NCI-H460 (cell line): ENCODE measurements at places on chromosomes 3 and 15. TPM values are rescaled to one million over a fixed set of nuclear protein-coding genes. Genes with fewer than 3 reads are reported as not detected.

FMN1 gene
- 0.89 and 1.4 TPM in 2 replicates for total RNA-seq

DNA sequence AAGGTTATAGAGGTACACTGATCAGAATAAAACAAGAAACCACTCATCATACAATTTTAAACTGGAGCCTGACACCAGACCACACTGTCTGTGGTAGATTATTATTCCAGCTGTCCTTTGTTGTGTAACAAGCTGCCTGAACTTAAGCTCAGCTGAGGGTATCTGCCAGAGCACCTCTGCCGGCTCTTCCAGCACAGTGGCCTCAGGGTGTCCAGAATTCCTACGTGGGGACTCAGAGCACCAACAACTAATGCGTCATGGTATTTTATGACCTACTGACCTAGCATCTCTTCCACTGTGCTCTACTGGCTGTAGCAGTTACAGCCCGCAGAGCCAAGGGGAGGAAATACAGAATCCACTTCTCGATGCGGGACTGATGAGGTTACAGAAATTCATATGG is 15.6 kb upstream of the RAF1 start:
- DNase-seq: no peak

WDR93 gene
- total RNA-seq: 0.17 and 0.30 TPM in 2 replicates

DNA sequence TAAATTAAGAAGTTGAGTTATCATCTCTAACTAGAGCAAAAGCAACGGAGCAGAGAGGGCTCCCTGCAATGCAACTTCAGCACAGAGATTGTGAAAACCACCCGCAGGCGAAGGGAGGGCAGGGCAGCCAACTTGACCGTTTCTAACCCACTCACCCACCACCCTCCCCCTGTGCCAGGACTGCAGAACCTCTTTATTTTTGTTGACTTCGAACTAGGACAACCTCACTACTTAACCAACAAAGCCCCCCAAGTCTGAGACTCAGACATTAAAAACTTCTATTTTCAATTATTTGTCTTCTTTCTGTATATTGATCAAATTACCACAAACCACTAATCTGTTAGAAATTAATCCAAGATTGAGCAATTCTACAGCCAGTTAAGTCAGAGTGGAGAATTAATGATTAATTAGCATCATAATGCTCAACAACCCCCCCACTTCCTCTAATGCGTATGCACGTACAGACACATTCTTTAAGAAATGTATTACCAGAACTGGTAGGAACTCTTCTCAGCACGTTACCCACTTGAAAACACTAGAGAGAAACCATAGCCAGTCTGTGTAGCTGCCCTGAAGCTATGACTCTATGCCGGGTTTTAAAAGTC is 2.0 kb downstream of the MGLL start:
- DNase-seq: no peak
